ENCODE measurements at places on chromosomes 6 and 20.

DNA sequence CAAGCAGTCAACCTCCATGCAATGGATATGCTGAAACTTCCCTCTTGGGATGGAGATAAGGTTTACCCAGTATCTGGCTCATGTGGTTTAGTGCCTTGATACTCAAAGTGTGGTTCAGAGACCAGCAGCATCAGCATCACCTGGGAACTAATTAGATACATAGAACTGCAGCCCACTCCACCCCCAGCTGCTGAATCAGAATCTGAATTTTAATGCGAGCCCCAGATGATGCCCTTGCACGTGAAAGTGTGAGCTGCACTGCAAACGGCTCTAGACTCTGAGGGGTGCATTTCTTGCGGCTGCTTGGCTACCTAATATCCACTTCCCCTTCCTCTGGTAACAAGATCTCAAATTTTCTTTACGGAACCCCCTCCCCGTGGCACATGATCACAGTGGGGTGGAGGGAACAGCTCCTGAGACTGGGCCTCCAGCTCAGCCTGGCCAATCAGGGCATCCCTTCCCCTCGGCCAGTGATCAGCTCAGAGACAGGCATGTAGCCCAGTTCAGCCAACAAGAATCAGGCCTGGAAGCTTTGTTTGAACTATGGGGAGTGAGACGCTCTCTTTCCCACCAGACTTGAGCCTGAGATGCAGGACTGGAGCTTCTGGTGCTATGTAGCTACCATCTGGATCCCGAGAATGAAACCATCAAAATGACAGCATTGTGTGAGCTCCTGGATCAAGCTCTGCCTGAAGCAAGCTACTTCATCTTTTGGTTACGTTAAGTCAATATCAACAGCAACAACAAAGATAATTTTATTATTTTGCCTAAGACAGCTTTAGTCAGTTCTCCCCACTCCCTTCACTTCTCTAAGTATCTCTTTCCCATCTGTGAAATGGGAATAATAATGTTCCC, 12.8 kb downstream of the KCNK15 start:
- DNase-seq = no peak

GRCh38 chr6:111912904-111913303, 39.7 kb upstream of the FYN start:
- DNase-seq = no peak

GRCh38 chr6:57017841-57018240, 28.7 kb upstream of the KIAA1586 start:
- DNase-seq = no peak

DNA sequence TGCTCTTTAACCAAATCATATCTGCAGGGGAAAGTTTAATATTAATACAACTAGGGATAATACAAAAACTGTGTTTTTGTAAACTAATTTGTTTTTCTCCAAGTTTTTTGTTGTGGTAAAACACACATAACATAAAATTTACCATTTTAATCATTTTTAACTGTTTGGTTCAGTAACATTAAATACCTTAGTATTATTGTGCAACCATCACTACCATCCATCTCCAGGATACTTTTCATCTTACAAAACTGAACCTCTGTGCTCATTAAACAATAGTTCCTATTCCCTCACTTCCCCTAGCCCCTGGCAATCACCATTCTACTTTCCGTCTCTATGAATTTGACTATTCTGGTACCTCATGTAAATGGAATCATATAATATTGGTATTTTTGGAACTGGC, 15.9 kb downstream of the BEND6 start:
- DNase-seq = no peak

- DNase-seq = no peak
These were observed 14.1 kb upstream of the NXT1 start for GRCh38 chr20:23336476-23336875.
